Esophagus squamous epithelium (tissue), 5 donors: ENCODE measurements at places on chromosomes 3 and 15.

GRCh38 chr15:97174886-97175540 is 785.5 kb upstream of the ARRDC4 start:
- no peak for DNase-seq

DNA sequence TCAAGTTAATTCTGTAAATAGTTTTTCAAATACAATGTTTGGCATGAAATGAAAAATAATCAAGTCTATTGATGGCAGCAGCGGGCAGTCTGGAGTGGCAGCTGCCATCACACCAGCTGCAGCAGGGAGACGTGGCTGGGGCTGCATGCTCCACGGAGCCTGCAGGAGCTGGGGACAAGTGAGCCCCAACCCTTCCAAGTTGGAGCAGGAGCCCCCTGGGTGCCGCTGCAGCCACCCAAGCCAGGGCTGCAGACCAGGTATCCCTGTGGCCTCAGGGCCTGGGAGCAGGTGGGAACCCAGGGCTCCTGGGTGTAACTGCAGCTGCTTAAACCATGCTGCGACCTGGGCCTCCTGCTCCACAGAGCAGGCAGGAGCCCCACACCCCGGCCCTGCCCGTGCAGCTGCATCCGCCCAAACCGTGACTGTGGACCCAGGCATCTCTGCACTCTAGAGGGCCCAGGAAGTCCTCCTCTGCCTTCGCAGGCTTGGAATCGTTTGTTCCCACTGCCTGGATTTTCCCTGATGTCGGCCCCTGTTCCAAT is 257.4 kb downstream of the PLOD2 start:
- no peak for DNase-seq

GRCh38 chr3:119627461-119627860 is 29.8 kb downstream of the PLA1A start:
- DNase-seq: no peak

DNA sequence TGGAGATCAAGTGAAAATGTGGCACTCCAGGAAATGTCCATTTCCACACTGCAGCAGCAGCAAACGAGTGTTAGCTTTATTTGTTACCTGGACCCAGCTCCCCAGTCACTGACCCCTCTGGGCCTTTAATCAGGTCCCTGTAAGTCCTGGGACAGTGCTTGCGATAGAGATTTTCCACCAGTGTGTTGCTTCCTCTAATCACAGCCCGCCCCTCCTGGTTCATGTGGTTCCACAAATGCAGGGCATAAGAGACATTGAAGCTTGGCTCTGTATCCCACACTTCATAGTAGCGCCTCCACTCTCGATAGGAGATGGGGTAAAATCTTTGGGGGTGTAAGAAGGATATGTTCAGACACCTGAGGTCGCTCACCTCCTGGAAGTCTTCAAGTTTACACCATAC is 8.0 kb downstream of the A4GNT start:
- DNase-seq: no peak
